ENCODE measurements at places on chromosomes 4 and X.

- DNase-seq, result no peak
Measured at GRCh38 chr4:31784558-31784957, 1064.4 kb downstream of the PCDH7 start.

DNA sequence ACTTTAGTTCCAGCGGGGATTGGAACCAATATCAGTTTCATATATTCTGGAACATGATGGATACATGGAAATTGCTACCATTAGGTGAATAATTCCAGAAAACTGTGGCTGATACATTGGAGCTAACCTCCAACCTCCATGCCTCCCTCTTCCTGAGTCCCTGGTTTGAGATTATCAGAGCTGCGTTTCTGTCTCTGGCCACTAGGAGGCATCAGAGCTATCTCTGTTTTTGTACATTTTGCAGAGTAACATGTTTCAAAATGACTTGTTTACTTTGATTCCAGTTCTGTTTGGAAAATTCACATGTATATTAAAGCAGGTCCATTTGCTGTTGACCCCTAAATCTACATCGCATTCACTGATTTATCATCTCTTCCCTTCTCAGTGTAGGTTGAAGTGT is 2.4 kb upstream of the RAB40AL start:
- DNase-seq, result peak; percentile 1

- no peak for DNase-seq
Measured at GRCh38 chrX:27571164-27571563, 19.0 kb upstream of the DCAF8L2 start.

DNA sequence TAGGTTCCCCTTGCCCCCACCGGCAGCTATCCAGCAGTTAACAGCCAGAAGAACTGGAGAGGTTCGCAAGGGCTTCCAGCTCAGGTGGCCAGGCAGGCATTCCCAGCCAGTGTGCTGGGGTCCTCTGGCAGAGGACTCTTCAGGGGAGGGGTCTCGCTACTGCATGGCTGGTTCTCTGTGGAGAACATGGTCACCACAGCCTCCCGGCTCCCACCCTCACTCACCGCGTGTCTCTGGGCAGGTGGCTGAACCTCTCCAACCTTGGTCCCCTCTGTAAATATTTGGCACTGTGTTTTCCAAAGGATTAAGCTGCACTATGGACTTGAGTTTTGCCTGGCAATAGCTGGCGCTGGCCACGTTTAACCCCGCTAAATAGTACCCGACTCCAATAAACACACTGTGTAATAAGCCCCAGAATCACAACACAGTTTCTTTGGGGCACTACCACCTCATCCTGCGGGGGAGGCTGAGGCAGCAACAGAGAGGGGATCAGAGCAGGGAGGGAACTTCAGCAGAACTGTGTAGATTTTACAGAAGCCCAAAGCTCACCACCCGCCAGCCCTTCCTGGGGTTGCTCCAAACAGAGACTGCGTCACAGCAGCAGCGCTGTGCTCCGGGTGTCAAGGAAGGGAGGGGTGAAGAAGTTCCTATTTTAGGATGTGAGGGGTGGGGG is 15.2 kb downstream of the BCOR start:
- DNase-seq, result no peak

- DNase-seq, result peak; percentile 79
Measured at GRCh38 chrX:21847342-21847741, 7.9 kb downstream of the MBTPS2 start.

DNA sequence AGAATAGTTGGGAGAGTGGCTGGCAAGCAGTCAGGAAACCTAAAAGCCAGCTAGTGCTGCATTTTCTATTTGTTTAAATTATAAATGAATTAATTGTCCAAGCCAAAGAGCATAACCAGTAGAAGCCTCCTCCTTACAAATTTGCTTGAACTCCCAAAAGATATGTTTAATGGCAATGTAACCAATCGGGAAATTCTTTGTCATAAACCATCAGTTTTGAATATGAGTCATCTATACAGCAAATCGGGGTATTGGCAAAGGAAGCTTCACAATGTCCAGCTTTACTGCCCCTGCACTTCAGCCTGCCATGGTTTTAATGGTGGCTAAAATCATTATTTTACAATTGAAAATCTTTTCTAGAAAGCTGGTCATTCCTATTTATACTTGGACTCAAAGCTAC is 216.6 kb downstream of the SHROOM3 start:
- DNase-seq, result no peak

- DNase-seq, result no peak
Measured at GRCh38 chr4:152089584-152089983, 328.8 kb upstream of the GATB start.

- DNase-seq, result no peak
Measured at GRCh38 chr4:86775061-86775460, 74.1 kb downstream of the SLC10A6 start.

DNA sequence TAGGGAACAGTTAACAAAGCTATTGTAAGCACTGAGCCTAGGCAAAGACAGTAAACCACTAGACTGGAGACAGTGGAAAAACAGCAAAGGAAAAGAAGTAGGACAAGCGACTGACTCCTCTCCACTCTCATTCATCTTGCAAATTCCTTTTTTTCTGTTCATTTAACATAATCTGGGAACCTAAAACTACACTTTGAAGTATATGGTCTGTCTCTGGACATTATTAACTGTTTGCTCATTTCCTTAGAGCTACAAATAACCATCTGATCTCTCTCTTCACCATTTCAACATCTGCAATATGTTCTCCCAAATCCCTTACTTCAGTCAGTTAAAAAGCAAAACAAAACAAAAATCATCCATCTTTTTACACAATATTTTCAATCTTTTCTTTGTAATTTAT is 642 bp downstream of the HMGN5 start:
- no peak for DNase-seq

- no peak for DNase-seq
Measured at GRCh38 chr4:77493829-77494551, 111.6 kb upstream of the CXCL13 start.

DNA sequence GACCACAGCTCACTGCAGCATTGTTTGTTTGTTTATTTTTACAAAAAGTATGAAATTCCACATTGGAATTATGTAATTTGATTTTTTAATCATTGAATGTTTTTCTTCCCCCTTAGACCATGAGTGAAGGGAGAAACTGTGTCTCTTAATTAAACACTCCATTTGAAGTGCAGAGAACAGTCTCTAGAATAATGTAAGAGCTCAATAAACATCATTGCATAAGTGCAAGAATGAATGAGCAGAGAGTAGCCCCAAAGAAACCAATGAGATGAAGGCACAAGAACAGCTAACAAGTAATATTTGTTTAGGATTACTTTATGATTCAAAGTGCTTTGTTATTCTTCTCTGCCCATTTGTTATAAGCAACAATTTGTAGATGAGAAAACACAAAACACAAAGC is 921.3 kb upstream of the LCORL start:
- DNase-seq, result no peak

DNA sequence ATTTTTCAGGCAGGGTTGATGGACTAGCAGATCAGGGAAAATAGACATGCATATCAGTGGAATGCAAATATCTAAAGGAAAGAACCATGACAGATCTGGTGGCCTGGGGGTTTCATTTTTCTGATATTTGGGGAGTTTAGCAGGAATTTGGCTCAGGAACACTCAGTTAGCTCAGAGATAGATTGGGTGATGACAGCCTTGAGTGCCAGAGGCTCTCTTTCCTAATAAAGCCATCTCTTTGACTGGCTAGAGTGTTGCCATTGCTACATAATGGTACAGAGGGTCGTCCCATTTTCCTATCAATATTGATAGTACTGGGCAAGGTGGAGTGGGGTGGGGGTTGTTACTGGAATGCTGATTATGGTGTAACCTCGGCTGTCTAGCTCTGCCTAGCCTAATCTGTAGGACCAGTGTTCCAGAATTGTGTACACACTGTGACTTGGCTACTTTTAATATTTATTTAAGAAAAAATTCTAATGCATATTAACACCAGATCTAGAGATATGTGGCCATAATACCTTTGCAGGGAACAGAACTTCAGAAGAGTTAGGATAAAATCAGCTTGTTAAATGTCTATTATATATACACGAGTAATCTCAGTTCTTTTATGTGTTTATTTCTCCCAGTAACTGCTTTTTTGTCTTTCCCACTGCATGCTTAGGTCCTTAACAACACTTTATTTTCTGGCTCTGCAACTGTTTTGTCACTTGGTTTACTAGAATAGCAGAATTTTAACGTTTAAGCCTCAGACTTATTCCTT is 145.0 kb upstream of the SPOCK3 start:
- no peak for DNase-seq

GRCh38 chrX:78532363-78532762 is 126.8 kb downstream of the RTL3 start:
- DNase-seq, result no peak

DNA sequence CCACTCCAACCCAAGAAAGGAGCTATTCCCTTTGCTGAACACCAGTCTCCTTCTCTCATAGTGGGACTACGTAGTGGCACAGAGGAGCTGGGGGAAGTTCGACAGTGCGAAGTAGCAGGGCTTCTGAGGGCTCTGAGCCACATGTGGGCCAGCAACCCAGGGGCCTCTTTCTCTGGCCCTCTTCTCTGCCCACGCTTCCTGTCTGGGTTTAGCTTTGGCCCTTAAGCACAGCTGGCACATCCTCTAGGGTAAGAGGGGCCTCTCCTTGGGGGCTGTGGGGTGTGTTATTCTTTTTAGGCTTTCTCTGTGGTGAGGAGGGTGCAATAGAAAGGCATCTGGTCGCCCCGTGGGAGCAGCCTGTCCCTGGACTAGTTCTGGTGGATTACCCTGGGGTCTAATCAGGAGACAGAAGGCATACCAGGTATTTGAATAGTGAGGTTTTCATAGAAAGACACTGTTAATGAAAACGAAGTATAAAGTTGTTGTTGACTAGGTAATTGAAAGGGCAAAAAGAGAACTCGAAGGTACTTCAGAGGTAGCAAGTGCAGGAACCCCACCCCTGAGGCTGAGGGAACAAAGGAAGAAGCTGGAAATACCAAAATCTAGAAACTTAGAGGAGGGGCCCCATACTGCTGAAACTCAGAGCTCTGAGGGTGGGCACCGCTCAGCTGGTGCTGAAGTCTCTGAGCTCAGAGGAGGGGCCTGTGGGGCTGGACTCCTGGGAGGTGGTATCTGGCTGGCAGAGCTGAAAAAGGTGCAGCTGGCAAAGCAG is 151.9 kb upstream of the RPS6KA3 start:
- DNase-seq, result no peak

DNA sequence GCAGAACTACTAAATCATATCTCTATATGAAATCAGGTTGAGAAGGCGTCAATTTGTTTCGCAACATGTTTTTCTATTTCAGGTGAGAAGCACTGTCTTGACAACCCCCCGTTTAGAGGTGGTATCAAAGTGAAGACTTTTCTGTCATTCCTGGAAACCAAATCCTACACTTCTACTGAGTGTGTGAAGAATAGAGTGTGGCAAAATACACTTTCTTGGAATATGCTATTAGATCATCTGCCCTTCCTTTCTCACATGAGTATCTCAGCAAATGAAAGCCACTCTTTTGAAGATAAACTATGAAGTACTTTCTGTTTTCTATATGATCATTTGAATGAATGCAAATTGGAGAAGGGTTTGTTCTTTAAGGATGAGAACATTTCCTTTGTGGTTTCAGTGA is 174.0 kb upstream of the FMR1 start:
- no peak for DNase-seq

GRCh38 chr4:7031558-7032449 is 11.4 kb upstream of the TADA2B start:
- DNase-seq, result no peak

GRCh38 chrX:78307665-78308064 is 19.7 kb downstream of the CYSLTR1 start:
- no peak for DNase-seq

DNA sequence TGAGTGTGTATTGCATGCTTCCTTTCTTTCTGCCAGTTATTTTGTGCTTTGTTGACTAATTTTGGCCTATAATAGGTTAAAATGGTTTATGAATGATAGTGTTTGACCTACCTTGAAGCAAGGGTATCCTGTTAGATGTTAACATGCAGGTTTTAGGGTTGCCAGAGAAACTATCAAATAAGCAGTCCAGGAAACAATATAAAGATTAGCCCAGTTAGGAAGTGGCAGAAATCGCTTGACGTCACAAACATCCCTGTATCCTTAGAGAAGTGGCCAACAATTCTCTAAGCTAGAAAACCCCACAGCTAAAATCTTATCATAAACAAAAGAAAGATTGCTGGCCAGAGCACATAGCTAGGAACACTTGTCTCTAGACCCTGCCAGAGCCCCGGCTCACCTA is 3.8 kb downstream of the NAP1L5 start:
- DNase-seq, result no peak

GRCh38 chr4:791898-792625 is 33.9 kb downstream of the CPLX1 start:
- no peak for DNase-seq

DNA sequence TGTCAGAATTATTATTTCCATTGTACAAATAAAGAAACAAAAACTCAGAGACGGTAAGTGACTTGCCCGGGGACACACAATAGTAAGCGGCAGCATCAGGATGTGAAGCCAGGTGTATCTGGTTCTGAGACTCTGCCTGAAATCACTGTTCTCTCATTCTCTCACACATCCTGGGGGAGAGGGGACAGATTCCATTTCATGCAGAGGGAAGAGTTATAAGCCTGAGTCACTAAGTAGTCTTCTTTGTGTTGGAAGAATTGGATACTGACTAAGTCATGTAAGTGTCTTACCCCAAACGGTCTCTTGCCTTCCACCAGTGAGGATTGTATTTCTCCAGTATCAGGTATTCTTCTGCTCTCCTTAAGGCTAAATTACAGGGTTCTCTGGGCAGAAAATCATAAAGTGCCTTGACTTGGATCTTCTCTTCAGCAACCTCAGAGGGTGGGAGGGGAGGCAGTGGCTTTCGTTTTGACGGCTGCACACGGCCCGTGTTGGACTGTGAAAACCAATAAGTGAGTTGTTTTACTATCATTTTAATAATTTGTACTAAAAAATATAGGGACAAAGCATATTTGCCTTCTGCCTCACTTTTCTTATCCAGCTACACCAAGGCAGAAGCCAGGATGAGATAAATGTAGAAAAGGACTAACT is 21.9 kb downstream of the TXK start:
- DNase-seq, result no peak

DNA sequence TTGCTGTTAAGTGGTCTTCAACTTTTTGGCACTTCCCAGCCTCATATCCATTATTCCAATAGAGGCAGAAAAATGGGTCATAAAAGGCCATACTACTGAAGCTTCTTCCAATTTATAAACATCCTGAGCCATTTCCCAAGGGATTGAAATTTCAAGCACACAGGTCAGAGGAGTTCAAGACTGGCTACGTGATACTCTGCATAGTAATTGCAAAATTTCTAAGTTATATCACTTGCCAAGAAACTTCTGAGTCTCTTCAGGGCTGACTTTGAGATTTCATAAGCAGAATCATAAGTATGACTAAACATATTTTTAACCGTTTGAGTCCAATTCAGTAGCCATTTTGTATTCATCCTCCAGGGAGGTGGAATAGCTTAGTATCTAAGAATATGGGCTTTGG is 75.6 kb upstream of the RXFP1 start:
- no peak for DNase-seq

- DNase-seq, result no peak
Measured at GRCh38 chr4:94676970-94677369, 80.8 kb upstream of the BMPR1B start.

DNA sequence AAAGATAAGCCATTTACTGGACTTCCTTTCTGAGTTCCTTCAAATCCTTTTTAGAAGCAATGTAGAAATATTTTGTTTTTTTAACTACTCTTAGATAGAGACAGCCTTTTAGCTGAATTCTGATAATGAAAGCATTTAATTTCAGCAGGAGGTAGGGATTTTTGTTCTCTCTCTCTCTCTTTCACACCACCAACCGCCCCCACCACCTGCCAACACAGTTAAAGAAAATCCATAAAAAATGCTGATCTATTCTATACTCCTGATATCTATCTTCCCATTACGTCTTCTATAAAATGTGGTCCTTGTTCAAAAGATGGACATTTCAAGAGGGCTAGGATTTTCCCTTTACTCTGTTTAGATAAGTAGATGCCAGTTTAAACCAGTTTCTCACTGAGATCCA is 104.5 kb downstream of the DCLK2 start:
- DNase-seq, result no peak

Measured in NCI-H446 (cell line).